H1 (cell line): ENCODE measurements at places on chromosomes 7 and 10. TPM values are rescaled to one million over a fixed set of nuclear protein-coding genes. Genes with fewer than 3 reads are reported as not detected.
A peak's percentile ranks its signal among the peaks of the same experiment; 100 is the strongest.

DNA sequence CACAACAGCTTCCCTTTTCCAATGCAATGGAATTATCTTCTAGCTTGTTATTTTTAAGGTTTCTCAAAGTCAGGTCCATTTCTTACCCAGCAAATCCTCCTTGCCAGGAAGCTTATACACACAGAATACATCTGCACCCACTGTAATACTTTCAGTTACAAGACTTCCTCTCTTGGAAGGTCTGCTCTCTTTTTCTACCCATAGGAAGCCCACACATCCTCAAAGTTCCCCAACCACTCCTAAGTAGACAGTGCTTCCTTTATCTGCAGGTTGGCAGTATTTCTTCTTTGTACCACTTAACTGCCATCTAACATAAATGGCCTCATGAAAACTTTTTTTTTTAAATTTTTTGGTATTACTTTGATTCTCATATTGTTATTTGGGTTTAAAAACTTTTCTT, 155.6 kb downstream of the TAX1BP1 start:
- DNase-seq = no peak

DNA sequence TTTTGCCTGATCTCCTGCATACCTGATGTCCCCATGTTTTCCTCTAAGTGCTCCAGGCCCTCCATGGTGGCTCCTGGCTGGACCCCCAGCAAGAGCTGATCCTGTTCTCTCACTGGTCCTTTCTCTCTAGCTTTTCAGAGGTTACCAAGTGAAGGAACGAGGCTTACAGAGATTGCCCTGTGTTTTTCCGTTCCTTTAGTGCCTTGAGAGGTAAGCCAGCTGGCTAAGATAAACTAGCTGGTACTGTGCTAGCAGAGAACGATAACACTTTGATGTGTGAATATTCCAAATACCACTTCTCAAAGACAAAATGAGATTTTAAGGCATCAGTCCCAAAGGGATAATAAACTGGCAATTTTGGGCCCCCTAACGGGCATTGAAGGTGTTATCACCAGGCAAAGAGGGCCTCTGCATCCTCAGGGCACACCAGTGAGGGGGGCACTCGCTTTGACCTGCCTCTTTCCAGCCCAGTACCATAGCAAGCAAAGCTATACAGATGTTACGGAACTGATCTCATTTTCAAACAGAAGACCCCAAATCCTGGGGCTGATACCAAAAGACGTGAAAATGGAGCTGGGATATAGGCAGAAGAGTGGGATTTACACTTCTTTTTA, 8.4 kb upstream of the CCNY start:
- DNase-seq = no peak

DNA sequence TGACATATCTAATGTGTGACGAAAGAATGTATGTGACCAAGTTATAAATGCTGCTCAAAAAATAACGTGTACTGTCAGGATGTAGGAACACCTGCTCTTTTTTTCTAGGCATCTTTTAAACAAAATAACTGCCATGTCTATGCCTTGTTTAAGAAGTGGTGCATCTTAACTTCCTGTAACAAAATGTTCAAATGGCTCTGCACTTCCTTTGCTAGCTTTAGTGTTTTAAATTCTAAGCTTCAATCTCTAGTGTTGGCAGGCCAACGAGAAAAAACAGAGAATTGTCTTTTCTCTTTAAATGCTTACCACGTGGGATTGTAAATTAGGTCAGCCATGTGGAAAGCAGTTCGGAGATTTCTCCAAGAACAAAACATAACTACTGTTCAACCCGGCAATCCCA, 14.6 kb upstream of the PDSS1 start:
- no peak for DNase-seq

- DNase-seq = no peak
Observed at GRCh38 chr10:75407713-75408508, 6.3 kb upstream of the ZNF503 start.

GRCh38 chr10:95445223-95445836, 115.8 kb downstream of the SORBS1 start:
- no peak for DNase-seq

GRCh38 chr7:26686448-26686981, 177.9 kb downstream of the SKAP2 start:
- no peak for DNase-seq

GRCh38 chr10:73079779-73080541, 16.7 kb downstream of the P4HA1 start:
- DNase-seq = no peak

DNA sequence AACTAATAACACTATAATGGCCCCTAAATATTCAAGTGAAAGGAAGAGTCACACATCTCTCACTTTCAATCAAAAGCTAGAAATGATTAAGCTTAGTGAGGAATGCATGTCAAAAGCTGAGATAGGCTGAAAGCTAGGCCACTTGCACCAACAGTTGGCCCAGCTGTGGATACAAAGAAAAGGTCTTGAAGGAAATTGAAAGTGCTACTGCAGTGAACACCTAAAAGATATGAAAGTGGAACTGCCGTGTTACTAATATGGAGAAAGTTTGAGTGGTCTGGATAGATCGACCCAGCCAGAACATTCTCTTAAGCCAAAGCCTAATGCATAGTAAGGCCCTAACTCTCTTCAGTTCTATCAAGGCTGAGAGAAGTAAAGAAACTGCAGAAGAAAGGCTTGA, 12.1 kb upstream of the SNX13 start:
- no peak for DNase-seq

GRCh38 chr7:140686921-140687320, 9.6 kb upstream of the NDUFB2 start:
- no peak for DNase-seq

- DNase-seq = no peak
Observed at GRCh38 chr7:99094401-99094800, 49.5 kb downstream of the SMURF1 start.

- peak; percentile 1 for DNase-seq
Observed at GRCh38 chr10:127878475-127879055, 14.2 kb downstream of the CLRN3 start.

- DNase-seq = no peak
Observed at GRCh38 chr10:22682237-22683139, 31.9 kb downstream of the PIP4K2A start.

GRCh38 chr10:99560277-99561126, 27.8 kb downstream of the NKX2-3 start:
- DNase-seq = no peak

DNA sequence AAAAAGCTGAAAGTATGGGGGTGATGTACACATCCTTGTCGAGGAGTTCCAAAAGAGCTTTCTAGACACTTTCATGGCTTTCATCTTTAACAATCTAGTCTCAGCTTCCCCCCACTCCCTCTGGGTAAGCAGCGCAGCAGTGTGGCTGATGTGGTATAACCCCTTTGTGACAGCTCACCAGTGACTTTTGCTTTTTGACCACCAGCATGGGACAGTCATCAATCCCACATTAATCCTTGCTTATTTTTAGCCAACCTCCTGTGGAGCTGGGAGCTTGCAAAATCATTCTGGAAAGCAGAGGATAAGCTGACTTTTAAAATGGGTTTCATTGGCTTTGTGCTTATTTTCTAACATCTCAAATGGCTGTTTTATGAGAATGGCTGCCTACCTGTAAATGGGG, 272.7 kb downstream of the HDAC9 start:
- DNase-seq = no peak

DNA sequence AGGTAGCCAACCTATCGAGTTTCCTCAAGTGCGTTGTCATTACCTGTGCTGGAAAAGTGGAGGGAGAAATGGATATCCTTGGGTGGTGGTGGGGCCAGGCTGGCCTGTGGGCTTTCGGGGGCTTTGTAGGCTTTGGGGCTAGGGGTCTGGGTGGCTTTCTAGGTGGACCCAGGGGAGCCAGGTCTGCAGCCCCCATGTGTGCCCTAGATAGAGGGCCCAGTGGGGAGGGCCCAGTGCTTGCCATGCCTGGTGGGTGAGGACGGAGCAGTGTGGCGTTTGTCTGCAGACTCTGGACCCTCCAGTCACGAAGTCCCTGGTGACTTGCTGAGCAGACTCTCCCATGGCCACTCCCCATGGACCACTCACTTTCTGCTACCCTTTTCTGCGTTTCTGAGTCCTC, 19.7 kb downstream of the EMX2 start:
- DNase-seq = no peak

DNA sequence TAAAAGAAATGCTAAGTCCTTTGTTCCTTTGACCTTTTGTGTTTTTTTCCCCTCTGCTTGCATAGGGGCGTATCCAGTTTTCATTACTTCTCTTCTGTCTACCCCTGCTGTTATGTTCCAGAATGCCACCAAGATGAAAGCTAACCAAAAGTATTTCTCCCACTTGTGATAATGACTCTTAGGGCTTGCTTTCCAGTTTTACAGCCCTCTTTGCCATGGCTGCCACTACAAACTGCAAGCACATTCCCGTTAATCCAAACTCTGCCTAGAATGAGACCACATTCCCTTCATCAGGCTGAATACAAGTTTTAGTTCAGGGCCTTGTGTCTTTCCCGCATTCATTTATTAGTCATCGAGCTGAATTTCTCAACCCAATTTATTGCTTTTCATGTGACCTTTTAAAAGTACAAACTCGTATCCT, 23.6 kb upstream of the CD36 start:
- DNase-seq = no peak

- no peak for DNase-seq
Observed at GRCh38 chr7:118158766-118159165, 25.2 kb upstream of the LSM8 start.

DNA sequence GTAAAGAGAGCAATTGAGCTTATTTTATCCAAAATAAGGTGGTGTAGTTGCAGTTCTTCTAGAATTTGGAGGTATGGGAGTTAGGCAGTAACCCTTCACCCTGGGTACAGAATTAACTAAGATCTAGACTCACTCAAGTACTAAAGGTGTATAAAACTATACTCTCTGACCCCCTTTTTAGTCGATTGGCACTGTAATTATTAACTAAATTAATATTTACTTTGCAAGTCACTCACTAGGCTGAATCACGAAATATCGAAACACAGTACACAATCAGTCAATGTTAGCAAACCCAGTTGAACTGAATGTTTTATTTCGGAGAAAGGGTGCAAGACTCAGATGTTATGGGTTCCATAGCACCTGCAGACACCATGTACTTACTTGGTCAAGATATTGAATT, 14.6 kb upstream of the CYP2C19 start:
- DNase-seq = no peak

- no peak for DNase-seq
Observed at GRCh38 chr10:119393019-119393418, 149.5 kb downstream of the RGS10 start.

The KLF14 gene
- total RNA-seq = not detected in 2 replicates

The ANKRD22 gene
- total RNA-seq = not detected in 2 replicates

The OPN4 gene
- total RNA-seq = not detected in 2 replicates

The SUN3 gene
- not detected in 2 replicates for total RNA-seq

The CYP26C1 gene
- 0.21 and 0.28 TPM in 2 replicates for total RNA-seq

The RAMP3 gene
- total RNA-seq = 0.88 and 0.92 TPM in 2 replicates
